ENCODE measurements at places on chromosomes 6 and 20.

- no peak for DNase-seq
Measured at GRCh38 chr20:49989234-49990065, 6.7 kb downstream of the SNAI1 start.

- DNase-seq, result no peak
Measured at GRCh38 chr20:641516-641875, 11.5 kb downstream of the SRXN1 start.

DNA sequence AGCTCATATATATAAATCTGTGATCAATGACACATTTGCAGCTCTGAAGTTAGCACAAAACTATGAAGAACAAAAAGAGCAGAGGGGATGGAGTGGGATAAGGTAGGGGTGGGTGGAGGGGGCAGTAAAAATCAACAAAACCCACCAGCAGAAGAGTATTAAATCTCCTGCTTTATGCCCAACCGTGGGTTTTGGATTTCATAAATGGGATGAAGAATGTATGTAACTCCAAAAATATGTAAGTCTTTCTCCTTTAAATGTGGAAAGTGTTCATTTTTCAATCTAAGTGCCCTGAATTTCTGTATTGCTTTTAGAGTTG, 480.3 kb upstream of the MARCKS start:
- DNase-seq, result no peak

GRCh38 chr6:110815015-110815410, 256 bp downstream of the CDK19 start:
- no peak for DNase-seq

GRCh38 chr20:41413169-41413568, 46.6 kb upstream of the EMILIN3 start:
- DNase-seq, result no peak

DNA sequence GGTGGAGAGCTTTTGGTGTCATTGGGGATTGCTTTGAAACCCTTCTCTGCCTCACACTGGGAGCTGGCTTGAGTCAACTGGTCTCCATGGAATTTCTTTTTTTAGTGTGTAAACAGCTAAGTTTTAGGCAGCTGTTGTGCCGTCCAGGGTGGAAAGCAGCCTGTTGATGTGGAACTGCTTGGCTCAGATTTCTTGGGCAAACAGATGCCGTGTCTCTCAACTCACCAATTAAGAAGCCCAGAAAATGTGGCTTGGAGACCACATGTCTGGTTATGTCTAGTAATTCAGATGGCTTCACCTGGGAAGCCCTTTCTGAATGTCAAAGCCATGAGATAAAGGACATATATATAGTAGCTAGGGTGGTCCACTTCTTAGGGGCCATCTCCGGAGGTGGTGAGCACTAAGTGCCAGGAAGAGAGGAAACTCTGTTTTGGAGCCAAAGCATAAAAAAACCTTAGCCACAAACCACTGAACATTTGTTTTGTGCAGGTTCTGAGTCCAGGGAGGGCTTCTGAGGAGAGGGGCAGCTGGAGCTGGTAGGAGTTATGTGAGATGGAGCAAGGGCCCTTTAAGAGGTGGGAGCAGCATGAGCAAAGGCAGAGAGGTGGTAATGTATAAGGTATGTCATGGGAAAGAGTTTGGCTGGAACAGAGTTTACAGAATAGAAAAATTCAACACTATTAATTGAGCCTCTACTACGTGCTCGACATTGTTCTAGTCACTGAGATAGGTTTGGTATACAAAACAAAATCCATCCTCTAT, 31.2 kb downstream of the SRSF3 start:
- DNase-seq, result no peak

GRCh38 chr6:56480654-56481337, 161.9 kb downstream of the DST start:
- DNase-seq, result no peak

- DNase-seq, result no peak
Measured at GRCh38 chr6:167227984-167228383, 63.1 kb upstream of the UNC93A start.

DNA sequence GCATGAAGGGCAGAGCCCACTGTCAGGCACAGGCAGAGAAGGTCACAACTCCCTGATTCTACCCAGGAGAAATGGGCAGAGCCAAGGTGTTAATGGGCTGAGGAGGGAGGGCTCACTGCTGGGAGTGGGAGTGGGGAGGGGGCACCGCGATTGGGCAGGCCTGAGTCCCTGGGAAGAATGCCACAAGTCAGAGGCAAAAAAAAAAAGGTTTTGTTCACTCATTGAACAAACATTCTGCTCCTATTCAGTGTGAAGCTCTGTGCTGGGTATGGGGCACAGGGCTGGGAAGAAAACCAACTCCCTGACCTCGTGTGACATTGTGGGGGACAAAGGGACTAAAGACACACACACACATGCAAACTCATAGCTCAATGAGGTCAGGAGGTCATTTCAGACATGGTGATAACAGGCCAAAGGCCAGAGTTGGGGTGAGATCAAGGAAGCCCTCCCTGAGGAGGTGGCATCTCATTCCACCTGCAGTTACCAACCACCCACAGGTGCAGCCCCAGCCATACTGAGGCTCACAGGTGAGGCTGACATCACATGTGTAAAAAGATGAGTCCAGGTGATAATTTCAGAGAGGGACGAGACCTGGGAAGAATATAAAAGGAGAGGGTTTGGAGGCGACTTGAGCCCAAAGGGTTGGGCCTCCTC, 3.2 kb upstream of the PMEPA1 start:
- DNase-seq, result no peak

GRCh38 chr6:3527651-3527977, 70.8 kb upstream of the SLC22A23 start:
- no peak for DNase-seq

DNA sequence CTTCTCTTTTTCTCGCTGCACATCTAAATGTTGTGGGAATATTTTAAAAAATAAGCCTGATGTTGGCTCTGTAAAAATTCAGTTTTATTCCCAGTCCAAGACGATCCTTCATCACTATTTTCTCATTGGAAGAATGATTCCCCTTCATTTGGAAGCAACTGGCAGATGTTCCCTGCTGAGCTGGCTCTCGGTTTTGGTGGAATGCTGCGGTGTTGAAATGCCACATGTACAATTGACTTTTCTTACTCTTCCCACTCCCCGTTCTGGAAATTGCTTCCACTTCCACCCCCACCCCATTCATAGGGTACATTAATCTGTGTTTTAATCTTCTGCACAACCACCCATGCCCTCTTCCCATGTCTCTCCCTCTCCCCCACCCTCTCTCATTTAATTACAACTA, 496.3 kb upstream of the MAP3K7 start:
- DNase-seq, result no peak

DNA sequence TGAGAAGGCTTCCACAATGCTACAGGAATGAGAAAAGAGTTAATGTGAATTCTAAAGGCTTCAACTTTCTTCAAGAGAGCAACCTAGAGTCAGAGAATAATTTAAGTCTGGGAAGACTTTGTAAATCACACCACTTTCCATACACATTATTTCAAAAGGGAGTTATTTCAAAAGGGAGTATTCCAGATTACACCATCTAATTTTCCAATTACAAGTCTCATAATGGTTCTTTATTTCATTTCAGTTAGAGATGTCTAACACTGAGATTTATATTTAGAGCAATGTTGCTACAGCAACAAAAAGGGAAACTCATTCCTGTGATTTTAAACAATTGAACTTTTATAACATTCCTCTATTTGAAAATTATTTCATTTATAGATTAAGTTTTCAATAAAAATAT, 98.8 kb upstream of the DST start:
- DNase-seq, result no peak

GRCh38 chr6:100246206-100246605, 218.5 kb downstream of the SIM1 start:
- no peak for DNase-seq

- DNase-seq, result no peak
Measured at GRCh38 chr6:19759117-19759880, 77.9 kb upstream of the ID4 start.

- DNase-seq, result no peak
Measured at GRCh38 chr6:127762284-127762683, 138.6 kb downstream of the THEMIS start.

DNA sequence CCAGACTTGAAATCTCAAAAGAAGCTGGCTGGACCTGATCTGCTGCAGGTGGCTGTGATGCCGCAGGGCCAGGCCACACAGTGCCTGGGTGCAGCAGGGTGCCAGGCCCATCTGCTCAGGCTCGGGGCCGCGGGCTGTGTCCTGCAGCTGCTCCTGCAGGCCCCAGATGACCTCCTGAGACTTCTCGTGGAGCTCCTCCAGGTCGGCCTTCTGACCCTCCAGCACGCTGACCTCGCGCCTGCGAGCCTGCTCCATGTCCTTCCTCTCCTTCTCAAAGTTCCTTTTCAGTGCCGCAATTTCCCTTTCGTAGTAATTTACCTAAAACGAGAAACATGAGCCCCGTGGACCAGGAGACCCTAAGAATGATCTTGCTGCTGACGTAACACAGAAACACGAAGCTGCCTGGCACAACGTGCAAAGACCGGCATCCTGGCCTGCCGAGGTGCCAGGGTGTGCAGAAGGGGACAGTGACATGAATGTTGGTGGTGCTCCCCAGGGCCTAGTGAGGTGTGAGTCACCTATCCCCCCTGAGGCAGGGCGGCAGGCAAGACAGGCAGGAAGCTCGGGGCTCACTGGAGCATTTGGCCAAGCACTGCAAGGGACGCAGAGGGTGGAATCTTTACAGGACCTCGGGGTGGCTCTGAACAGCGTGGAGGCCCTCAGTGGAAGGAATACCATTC, 71.6 kb downstream of the GINS1 start:
- DNase-seq, result no peak

DNA sequence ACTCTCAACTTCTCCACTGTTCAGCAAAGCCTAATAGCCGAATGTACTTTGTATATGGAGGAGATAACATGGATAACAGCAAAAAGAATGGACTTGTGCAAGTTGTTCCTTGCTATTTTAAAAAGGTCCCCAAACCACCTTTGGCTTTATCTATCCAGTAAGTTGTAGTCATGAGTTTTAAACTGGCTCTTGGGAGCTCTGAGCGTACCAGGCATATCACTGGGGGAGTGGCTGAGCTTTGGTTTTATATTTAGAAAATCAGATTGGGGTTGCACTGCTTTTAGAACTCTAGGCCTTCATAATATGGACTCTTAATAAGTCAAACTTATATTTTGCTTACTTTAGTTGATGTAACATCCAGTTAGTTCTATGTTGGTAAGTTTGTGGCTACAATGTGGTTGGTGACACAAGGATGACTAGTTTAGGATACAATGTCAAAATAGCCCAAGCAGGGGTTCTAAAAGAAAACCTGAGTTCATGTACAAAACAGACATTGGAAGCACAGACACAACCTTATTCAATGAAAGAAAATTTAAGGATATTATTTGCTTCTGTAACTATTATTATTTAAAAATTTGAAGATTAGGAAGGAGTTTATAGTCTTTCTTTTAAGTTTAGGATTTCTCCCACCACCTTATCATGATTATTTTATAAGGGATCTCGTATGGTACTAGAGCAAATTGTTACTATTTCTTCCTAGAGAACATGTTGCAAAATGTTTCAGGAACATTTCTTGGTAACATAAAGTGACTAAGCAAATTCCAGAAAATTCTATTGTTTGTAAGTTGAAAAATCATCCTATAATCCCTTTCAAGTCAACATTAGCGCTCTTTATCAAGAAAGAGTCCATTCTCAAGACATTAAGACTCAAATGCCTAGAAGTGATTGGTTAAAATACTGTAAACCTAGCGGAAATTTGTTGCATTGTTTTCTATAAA, 165.8 kb upstream of the SUPT3H start:
- no peak for DNase-seq

GRCh38 chr6:118042855-118043254, 135.8 kb downstream of the SLC35F1 start:
- DNase-seq, result no peak

GRCh38 chr6:52385074-52385473, 23.1 kb downstream of the PAQR8 start:
- DNase-seq, result no peak

DNA sequence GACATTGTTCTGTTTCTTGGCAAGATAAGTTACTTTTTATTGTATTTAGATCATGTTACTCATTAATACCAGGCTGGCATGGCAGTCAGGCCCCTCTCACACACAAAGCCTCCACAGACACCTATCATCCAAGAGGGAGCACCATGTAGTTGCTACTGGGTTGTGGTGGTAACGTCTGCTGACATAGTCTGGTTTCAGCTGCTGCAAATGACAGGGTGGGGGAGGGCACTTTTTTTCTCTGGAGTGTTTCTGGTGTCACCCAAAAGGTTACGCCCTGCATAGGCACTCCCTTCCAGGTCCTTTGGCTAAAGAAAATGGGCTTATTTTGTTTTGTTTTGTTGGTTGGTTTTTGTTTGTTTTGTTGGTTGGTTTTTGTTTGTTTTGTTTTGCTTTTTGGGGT, 236.4 kb upstream of the RIMS1 start:
- DNase-seq, result no peak

DNA sequence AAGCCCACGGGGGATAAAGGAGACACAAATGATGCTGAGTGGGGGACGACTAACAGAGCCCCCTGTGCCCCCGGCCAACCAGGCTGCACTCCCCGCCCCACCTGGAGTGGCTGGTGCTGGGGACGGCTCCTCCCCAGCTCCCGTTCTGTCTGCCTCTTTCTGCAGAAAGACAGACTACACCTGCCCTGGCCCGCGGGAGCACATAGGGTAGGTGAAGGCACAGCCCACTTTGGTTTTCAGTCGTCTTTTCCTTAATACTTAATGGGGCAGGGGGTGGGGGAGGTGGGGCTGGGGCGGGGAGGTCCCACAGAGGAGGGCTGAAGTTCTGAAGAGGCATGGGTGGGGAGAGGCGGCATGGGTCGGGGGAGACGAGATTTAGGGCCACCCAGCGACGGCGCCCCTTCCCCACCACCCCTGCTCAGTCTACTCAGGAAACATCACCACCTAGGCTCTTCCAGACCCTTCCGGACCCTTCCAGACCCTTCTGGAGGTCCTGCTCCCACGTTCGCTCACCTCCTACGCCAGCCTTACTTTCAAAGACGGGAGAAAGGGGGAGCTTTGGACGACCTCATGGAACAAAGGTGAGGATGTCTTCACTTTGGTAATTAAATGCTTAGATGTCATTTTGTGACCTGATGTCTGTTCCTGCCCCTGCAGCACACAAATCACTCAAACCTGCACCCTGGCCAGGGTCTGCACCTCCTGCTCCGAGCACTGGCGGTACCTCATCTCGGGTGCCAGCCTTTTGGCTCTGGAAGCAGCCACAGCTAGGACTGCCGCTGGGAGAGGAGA, 21.2 kb upstream of the FRMD1 start:
- DNase-seq, result no peak

- DNase-seq, result no peak
Measured at GRCh38 chr20:39851459-39851858, 837.6 kb downstream of the MAFB start.
